Esophagus muscularis mucosa (tissue), 4 donors: ENCODE measurements at places on chromosomes 5 and 9.

- peak; percentile 34 for DNase-seq
These were observed 461.4 kb downstream of the ZNF608 start for GRCh38 chr5:124285071-124285470.

DNA sequence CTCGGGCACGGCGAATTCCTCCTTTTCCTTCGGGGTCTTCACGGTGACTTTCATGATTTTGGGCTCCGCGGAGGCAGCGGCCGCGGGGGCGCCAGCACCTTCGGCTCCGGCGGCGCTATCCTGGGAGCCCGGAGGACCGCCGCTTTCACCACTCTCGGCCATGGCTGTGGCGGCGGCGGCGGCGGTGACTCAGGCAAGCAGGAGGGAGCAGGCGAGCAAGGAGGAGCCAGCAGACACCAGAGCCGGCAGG, 315 bp downstream of the UBQLN1 start:
- peak; percentile 93 for DNase-seq

DNA sequence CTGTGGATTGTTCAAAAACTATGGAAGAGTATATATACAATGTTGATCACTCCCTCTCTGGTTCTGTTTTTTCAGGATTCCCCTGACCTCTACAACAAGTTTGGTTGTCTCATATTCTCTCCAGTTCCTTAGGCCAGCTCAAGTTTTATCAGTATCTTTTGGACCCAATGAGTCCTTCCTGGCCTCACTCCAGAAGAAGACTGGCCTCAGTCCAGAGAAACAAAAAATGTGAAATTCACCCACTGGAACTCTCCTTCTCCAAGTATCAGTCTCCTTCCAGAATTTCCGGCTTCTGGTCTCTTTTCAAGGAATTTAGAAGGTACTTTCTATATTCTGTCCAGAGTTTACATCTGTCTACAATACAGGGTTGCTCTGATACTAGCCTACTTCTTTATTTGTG, 537.8 kb upstream of the FTMT start:
- DNase-seq: no peak

DNA sequence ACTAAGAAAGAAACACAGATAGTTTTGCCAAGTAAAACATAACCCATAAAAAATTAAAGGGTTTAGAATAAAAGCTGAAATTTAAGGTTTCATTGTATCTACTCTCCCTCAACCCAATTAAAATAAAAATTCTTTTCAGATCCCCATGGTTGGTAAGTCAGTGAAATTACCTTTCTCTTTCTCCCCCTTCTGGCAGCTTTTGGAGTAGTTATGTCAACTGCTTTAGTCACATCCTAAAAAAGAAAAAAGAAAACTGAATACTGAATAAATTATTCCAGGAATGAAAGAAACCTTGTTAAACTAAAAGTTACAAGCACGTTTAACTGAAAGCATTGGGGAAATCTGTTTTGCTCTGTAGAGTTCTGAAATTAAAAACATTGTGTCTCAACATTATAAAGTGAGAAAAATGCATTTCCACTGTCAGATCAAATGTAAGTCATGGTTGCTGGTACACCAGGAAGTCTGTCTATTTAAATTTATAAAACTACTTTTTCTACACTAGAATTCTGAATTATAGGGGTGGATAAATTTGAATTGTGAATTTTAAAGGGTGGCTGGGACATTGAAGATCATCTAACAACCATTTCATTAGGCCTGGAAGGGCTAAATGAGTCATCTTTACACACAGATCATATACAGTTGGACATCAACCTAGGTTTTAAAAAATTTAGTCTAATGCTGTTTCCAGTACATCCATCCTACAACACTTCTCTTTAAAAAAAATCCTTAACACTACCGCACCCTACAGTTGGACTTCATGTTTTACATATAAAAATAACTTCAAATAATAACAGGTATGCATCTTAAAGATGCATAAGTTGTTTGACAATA, 24.7 kb downstream of the PSIP1 start:
- no peak for DNase-seq
